ENCODE measurements at places on chromosomes 3 and 15.

DNA sequence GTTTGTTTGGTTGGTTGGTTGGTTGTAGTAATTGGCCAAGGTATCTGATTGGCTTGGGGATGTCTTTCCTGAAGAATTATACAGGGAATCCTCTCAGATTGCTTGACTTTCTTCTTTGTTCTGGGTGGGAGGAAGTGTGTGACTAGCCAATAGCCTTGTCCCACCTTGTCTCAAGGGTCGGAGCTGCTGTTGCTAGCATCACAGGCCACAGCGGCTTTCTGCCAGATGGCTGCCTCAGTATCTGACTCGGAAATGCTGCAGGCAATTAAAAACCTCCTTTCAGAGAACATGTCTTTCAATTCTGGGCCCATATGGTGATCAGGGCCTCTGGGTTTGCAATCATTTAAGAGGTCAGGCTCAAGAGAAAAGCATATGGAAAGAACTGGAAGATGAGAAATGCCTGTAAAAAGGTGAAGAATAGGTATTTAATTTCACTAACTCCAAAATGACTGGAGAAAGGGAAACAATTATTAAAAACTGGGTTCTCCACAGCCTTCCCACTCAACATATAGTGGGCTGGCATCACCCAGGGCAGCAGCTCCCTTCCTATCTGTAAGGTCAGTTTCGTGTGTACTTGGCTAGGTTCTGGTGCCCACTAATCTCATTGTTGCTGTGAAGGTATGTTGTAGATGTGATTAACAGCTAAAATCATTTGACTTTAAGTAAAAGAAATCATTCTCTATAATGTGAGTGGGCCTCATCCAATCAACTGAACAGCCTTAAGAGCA, 32.4 kb downstream of the TGFBR2 start:
- DNase-seq: no peak

GRCh38 chr3:147699175-147699838, 290.1 kb downstream of the ZIC1 start:
- no peak for DNase-seq

GRCh38 chr15:99445272-99445850, 120.4 kb upstream of the MEF2A start:
- DNase-seq: no peak

DNA sequence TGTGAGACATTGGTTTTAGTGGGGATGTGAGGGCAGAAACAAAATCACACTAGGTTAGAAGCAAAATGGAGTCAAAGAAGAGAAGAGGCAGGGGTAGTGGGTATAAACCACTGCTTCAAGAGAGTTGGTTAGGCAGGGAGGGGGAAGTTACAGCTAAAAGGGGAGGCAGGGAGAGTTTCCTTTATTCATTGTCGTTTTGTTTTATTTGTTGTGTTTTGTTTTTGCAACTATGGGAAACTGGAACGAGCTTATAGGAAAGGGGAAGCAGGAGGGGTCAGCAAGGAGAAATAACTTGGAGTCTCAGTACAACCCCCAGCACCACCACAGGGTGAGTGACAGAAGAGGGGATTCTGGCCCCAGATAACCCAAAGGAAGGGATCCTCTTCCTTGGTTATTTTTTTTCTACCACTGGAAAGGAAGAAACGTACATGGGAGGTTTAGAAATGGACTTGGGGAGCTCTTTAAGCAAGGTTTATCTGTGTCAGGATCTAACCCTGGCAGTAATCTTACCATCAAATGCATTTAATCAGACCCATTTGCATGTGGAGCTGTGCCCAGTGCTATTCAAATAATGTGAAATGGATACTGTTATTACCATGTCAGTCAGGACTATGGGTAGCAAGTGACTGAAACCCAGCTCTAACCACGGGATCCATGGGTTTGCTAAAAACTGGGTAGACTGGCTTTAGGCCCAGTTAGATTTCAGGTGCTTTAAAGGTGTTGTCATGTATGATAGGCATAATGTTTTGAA, 68.7 kb downstream of the CCNL1 start:
- DNase-seq: no peak

DNA sequence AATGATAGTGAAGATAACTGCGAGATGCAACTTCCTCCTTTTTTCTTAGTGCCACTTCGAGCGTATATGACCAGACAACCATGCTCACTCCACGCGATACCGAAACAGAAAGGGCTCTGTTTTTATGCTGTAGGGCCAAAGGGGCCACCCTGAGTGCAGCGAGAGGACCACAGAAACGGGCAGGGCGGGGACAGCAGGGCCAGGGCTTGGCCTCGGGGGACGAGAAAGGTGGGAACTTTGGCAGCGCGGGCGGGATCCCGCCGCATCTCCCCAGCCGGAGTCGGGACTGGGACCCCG, 483 bp downstream of the VPS13C start:
- peak; percentile 80 for DNase-seq

DNA sequence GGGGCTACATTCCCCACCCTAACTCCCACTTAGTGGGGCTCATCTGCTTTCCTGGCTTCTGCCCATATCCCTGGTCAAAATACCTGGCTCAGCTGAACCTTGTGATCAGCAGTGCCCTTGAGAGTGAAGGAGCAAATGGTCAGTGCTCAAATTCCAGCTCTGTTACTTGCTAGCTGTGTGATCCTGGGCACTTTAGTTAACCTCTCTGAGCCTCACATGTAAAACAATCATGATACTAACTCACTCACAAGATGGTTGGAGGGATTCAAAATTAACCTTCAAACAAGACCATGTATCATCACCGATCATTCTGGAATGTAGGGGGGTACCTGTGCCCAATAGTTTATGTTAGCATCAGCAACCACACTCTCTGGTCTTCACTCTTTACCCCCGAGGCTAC, 325.6 kb upstream of the TLE3 start:
- DNase-seq: no peak

DNA sequence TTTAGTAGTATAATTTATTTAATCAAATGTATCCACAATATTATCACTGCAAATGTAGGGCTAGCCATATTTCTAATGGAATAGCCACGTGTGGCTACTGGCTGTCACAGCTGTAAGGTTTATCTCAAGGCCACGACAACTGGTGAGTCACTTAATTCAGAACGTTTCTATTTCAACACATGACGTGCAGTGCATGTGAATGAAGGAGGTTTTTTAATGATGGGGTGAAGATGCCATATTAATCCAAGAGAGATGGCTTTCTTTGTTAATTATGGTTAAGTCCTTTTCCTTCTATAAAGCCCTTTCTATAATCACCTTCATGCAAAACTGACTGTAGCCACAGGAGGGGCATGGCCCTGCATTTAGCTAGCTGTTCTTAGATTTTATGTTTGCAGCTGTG, 212.0 kb downstream of the FEZF2 start:
- no peak for DNase-seq

DNA sequence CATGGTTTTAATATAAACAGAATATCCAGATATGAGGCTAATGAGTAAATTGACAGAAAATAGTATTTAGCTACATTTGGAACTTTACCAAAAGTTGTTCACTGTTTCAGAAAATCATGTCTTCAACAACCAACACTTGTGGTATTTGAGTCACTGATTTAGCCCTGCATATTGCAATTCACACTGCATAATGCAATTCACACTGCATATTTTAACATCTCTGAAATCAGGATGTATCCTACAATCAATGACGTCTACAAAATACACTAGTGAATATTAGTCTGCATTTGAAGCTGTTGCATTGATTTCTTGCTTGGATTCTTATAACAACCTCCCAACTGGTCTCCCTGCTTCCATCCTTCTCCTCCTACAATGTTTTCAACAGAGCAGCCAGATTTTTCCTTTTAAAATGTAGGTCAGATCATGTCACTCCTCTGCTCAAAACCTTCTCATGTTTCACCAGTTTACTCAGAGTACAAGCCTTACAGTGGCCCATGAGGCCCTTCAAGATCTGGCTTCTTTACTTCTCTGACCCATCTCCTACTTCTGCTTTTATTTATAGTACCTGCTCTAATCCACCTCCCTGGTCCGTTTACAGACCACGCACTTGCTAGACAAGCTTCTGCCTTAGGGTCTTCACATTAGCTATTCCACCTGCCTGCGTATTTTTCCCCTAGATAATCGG, 11.4 kb upstream of the RAB11A start:
- no peak for DNase-seq

DNA sequence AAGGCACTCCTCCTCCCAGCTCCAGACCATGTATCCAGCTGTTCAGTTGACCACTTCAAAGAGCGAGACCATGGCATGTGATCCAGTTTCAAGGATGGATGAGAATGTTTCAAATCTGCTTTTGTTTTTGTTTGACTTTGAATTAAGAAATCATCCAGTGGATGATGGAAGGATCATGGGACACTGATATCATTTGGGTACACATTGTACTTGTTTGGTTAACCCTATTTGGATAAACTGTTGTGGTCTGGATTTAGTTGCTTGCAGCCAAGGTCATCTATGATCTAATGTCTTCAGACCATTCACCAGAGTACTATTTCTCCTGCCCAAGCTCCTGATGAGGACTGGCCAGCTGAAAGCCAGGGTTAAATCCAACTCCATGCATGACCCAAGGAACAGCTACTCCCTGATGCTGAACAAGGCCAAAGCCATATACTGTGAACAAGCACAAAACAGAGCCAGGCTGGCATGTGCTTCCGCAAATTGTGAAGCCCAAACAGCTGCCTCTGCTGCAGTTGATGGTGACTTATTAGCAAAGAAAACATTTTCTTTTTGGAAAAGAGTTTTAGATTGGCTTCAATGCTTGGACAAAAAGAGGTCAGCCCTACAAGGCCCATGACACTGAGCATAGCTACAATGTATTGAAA, 5.2 kb upstream of the ADAMTS17 start:
- no peak for DNase-seq

- DNase-seq: no peak
These were observed 34.7 kb upstream of the GCSAM start for GRCh38 chr3:112167758-112168157.

DNA sequence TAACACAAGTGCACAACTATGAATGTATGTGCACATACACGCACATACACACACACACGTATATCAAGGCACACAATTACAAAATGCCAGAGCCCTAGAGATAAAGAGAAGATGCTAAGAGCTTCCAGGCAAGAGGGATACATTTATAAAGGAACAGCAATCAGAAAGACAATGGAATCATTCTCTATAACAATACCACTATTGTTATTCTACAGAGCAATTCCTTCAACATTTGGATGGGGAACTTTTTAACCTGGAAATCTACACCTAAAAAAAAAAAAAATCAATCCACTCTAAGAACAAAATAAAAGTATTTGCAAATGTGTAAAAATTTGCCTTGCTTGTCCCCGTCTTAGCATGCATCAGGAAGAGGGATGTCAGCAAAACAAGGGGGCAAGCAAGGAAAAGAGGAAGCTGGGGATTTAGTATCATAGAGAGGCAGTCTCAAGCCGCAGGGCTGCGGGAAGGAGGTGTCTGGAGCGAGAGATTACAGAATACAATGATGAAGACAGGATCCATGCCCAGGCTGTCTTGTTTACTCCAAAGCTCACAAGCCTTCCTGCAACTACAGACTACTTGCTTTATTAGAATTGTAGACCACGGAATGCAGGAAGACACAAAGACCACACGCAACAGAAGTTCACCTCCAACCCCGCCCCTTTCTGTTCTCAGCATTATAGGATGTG, 220.2 kb downstream of the NTRK3 start:
- DNase-seq: no peak

DNA sequence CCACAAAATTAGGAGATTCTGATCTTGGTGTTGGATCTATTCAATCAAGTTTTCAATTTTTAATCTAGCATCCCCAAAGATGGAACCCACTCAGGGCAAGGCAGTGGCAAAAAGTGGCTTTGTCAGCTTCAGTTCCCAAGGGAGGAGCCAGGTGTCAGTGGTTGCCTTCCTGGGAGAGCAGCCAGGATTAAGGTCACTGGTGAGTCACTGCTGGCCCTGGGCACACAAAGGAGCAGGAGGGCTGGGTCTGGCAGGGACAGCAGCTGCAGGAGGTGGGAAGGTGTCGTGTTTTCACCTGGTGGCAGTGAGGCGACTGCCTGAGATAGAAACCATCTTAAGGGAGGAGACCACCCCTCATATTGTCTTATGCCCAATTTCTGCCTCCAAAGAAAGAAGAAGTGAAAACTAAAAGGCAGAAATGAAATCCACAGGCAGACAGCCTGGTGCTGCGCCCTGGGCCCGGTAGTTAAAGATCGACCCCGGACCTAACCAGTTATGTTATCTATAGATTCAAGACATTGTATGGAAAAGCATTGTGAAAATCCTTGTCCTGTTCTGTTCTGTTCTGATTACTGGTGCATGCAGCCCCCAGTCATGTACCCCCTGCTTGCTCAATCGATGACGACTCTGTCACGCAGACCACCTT, 5.9 kb upstream of the KLHL25 start:
- DNase-seq: no peak

GRCh38 chr3:14535616-14536015, 4.5 kb downstream of the GRIP2 start:
- DNase-seq: no peak

DNA sequence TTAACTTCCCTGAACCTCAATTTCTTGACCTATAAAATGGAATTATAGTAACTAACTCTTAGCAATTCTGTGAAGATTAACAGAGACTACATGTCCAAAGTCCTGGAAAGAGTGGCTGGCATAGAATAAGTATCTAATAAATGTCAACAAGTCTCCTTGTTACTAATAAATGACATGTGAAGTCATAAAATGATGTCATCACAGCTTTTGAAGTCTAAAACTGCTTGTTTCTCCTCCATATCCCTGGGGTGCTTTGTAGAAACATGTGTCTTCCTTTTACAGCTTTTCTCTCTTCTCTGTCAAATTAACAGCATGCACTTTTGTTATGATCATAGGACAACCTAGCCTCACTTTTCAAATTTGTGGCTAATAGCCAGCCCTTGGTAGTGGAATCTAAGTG, 510.2 kb downstream of the NTRK3 start:
- DNase-seq: no peak

DNA sequence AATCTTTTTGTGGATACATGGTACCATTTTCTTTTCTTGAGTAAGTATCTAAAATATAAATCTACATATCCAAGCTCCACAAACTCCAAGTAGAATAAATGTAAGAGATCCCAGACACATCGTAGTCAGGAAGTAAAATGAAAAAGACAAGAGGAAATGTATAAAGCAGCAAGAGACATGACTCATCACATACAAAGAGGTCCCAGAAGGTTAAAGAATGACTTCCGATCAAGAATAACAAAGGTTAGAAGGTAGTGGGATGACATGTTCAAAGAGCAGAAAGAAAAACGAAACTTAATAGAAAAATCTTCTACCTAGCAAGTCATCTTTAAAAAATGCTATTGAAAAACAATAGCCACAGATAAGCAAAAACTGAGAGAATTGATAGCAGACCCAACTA, 705.8 kb downstream of the NR2F2 start:
- DNase-seq: no peak

- DNase-seq: no peak
These were observed 5.6 kb upstream of the PYDC2 start for GRCh38 chr3:191455257-191455952.

DNA sequence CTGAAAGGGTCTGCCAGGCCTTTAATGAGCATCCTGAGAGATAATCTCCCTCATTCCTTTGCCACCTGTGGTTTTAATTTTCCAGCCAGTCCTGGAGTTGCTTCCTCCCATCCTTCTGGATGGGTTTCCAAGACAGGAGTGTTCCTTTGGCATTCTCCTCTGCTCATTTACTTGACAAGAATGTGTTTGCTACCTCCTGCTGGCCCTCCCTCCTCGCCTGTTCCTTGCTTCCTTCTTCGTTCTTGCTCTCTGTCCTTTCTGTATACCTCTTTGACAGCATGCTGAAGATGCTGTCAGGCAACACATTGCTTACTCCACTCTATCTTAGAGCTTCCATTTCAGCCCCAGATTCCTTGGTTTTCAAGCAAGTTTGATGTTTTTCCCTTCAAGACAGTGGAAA, 46.0 kb downstream of the ERC2 start:
- no peak for DNase-seq

- DNase-seq: peak; percentile 86
These were observed 59.7 kb downstream of the RAP2B start for GRCh38 chr3:153221748-153222162.

Measured in cardiac septum (tissue), 1 donor.